Right ventricle myocardium inferior (tissue), 1 donor: ENCODE measurements at places on chromosomes 12 and 14. TPM values are rescaled to one million over a fixed set of nuclear protein-coding genes. Genes with fewer than 3 reads are reported as not detected.

KRT80 gene
- not detected for total RNA-seq

DNA sequence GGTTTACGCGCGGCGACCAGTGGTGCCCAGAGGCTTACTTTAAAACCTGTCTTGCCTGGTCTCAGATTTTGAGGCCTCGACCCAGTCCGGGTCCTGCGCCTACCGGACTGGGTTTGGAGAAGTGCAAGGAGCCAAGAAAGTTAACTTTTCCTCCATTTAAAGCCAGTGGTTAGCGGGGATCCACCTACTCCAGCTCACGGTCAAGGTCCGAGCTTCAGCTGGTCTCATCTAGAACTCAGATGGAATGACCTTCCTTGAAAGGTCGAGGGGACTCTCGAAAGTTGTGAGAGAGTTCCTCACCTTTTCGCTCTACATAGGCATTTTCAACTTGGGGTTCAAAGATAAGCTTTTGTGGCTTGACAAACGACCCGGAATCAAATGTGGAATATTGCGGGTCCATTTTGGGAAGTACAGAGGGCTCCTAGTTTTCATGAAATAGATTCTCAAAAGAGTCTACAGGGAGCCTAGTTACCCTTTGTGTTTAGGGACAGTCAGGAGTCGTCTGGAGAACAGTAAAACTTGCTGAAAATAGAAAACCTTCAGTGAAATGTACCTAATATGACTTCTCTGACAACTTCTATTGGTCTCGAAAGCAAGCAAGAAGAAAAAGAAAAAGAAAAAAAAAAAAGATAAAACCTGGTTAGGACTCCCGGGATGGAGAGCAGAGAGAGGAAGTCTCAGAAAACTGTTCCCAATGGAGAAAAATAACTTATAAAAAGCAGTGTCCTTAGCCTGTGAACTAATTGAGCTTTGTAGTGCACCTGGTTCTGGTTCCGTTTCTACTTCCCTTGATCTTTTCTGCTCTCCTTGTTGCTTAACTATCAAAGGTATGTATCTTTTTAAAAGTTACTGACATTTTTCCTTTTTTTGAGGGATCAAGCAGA lies 1.4 kb downstream of the KCNMB4 start:
- DNase-seq, result no peak

DNA sequence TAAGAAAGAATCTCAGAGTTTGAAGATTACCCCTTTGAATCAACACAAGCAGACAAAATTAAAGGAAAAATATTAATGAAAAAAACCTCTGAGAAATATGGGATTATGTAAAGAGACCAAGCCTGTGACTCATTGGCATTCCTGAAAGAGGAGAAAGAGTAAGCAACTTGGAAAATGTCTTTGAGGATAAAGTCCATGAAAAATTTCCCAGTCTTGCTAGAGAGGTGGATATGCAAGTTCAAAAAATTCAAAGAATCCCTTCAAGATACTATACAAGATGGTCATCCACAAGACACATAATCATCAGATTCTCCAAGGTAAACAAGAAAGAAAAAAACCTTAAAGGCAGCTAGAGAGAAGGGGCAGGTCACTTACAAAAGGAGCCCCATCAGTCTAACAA lies 13.3 kb downstream of the SLCO1B1 start:
- no peak for DNase-seq

- no peak for DNase-seq
Observed at GRCh38 chr12:88579161-88579517, 1.1 kb downstream of the KITLG start.

DNA sequence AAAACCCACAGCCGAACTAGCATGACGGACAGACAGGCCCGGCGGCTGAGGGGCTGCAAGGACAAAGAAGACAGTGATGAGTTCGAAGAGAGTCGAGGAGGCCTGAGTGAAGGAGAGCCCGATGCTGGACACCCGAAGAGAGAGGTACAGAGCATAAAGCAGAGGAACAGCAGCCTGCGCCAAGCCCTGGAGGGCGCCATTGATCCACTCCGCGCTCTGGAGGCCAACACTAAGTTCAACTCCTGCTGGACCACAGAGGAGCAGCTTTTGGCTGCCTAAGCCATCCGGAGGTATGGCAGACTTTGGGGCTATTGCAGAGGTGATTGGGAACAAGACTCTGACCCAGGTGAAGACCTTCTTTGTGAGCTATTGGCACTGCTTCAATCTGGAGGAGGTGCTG lies 7.8 kb upstream of the PLXNC1 start:
- DNase-seq, result no peak

GRCh38 chr12:49541911-49542505 lies 3.2 kb downstream of the KCNH3 start:
- no peak for DNase-seq

GRCh38 chr12:6294156-6295093 lies 16.1 kb upstream of the PLEKHG6 start:
- DNase-seq, result no peak
